ENCODE measurements at places on chromosomes 5 and 9.
A peak's percentile ranks its signal among the peaks of the same experiment; 100 is the strongest.

DNA sequence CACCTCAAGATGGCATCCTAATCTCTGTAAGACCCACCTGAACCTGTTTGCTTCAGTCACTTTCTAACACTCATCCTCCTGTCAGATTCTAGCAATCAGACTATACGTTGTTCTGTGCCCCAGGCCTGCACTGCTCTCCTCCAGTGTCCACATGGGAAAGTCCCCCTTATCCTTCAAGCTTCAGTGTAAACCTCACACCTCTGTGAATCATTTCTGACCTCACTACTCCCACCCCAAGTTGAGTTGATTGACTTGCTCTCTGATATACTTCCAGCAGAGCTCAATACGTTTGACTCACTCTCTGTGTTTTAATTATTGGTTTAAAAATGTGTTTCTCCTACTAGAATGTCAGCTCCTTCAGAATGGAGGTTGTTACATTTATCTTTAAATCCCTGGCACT, 240.2 kb downstream of the FBXL17 start:
- DNase-seq: no peak

- no peak for DNase-seq
Observed at GRCh38 chr9:101481261-101481660, 45.7 kb upstream of the ALDOB start.

GRCh38 chr5:135154197-135154596, 120.2 kb upstream of the PITX1 start:
- DNase-seq: no peak

DNA sequence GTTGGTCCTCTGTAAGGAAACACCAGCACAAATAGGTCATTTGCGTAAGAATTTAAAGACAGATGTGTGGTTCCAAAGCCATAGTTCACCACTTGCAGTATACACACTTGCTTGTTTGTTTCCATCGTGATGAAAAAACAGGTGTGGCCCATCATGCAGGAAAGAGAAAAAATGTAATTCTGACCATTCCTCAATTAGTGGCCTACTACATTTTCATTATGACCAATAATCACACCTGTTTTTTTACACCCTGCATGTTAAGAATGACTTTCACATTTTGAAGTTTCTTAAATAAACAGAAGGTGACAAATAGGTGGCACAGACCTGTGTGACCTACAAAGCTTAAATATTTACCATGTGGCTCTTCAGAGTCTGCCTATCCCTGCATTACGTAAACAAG, 2.2 kb upstream of the ICE1 start:
- no peak for DNase-seq

GRCh38 chr5:137997726-137998213, 35.1 kb downstream of the FAM13B start:
- no peak for DNase-seq

DNA sequence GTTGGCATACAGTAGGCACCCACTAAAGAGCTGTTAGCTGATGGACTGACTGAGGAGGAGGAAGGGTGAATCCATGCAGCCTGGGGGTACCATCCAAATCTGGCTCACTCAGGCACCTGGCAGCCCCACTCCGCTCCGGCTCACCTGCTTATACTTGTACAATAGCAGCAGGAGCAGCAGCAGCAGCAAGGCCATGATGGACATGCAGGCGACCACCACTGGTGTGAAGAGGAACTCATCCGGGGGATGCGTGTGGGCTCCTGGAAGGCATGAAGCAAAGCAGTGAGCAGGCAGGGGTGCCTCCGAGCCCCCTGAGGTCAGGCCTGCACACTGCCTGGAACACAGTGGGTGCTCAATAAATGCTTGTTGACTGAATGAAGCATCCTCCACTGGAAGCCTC, 18.3 kb downstream of the CSF1R start:
- DNase-seq: no peak

DNA sequence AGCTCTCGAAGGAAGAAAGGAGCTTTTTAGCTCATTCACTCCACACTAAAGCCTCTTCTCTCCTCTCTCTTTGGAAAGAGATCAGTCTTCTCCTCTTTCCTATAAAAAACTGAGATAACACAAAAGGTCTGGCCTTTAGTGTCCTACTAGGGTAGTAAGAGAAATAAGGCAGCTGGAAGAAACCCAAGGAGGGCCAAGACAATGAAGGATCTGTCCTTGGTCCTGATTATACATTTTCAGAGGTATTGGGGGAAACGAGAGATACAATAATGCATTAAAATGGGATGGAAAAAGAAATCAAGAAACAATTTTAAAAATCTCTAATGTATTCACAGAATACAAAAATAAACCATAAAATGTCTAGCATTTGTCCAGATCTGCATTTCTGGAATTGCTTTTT, 184.0 kb downstream of the SLF1 start:
- peak; percentile 4 for DNase-seq

DNA sequence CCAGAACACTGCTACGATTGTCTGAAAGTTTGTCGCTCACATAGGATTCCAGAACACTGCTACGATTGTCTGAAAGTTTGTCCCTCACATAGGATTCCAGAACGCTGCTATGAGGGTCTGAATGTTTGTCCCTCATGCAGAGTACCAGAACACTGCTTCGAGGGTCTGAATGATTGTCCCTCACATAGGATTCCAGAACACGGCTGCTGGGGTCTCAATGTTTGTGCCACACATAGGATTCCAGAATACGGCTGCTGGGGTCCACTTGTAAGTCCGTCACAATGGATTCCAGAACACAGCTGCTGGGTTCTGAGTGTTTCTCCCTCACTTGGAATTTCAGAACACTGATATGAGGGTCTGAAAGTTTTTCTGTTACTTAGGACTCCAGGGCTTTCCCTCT, 203.3 kb downstream of the FOXD4L6 start:
- no peak for DNase-seq

GRCh38 chr5:62266573-62266972, 39.4 kb upstream of the KIF2A start:
- DNase-seq: no peak

- DNase-seq: no peak
Observed at GRCh38 chr5:164472165-164472564, 966.7 kb downstream of the MAT2B start.

- no peak for DNase-seq
Observed at GRCh38 chr9:123217128-123217654, 51.2 kb downstream of the STRBP start.

GRCh38 chr5:87388129-87388528, 24.6 kb downstream of the CCNH start:
- DNase-seq: no peak

GRCh38 chr9:105065098-105066088, 137.4 kb upstream of the ABCA1 start:
- DNase-seq: no peak

GRCh38 chr9:20684875-20685696, 1.0 kb downstream of the FOCAD start:
- DNase-seq: peak; percentile 46

DNA sequence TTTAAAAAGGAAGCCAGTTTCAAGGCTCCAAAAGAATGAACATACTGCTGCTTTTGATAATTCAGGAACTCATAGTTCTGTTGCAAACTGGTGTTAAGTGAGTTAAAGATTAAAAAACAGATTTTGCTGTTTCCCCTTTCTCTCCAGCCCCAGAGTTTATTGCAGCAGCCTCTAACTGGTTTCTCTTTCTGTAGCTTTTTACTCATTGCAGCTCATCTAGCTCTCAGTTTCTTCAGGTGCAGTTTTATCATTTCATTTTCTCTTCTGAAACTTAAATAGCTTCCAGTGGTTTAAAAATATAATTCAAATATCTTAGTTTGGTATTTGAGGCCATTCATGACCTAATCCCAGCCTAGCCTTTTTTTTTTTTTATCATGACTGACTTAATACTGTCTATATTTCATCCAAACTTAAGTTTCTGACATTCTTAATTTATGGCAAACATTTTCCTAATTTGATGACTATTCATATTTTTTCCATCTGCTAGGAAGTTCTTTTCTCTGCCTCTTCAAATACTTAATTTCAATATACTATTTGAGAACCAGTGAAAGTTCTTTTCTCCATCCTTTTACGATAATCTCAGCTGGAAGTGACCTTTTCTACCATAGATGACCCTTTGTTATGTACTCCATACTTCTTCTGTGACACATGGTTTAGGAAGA, 252.7 kb upstream of the GRIA1 start:
- no peak for DNase-seq

DNA sequence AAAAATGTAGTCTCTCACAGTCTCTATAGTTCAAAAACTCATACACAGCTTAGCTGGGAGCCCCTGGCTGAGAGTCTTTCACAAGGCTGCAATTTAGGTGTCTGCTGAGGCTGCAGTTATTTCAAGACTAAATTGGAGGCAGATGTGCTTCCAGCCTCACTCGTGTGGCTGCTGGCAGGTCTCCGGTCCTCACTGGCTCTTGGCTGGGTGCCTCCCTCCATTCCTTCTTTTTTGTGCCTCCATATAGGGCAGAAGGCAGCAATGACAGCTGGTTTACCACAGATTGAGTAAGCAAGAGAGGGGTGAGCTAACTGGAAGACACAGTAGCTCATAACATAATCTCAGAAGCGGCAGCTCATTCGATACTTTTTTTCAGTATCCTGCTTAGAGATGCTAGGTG, 2167.7 kb upstream of the WWC1 start:
- DNase-seq: peak; percentile 9

- DNase-seq: no peak
Observed at GRCh38 chr5:109553846-109554245, 135.9 kb upstream of the MAN2A1 start.

DNA sequence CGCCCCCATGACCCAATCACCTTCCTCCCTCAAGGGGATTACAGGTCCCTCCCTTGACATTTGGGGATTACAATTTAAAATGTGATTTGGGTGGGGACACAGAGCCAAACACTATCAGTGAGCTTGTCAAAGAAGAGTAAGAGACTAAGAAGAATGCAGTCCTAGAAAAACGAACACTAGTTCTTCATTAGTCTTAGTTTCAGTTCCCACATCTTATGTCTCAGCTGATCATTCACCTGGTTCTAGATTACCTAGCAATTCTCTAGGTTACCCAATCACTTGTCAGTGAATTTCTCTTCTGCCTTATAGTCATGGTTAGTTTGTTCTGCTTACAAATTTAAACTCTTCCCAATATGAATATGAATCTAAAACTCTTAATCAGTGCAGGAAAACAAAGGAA, 251.5 kb downstream of the COX7C start:
- DNase-seq: no peak

GRCh38 chr9:88742483-88742882, 207.5 kb downstream of the NXNL2 start:
- peak; percentile 93 for DNase-seq

GRCh38 chr9:114898741-114899140, 31.6 kb downstream of the TNFSF8 start:
- DNase-seq: no peak

DNA sequence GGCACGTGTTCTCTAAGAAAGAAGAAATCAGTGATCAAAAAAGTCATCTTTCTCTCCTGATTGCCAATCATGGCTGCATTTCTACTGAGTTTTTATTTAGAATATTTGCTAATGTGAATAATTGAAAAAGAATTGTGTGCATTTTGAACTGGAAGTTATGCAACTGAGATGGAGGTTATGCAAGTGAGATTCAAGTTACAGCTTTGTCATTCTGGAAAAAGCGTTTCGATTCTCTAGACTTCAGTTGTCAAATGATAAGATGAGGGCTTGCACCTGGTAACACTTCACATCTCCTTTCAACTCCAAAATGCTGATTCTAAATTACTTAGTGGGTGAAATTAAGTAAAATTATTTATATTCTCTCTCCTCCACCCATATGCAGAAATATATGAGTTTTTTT, 36.4 kb downstream of the C6 start:
- no peak for DNase-seq

- peak; percentile 24 for DNase-seq
Observed at GRCh38 chr5:139295346-139296057, 2.0 kb downstream of the MATR3 start.

- no peak for DNase-seq
Observed at GRCh38 chr5:142627383-142628217, 58.3 kb downstream of the FGF1 start.

- DNase-seq: no peak
Observed at GRCh38 chr5:66416698-66417097, 179.5 kb upstream of the MAST4 start.

GRCh38 chr9:68416936-68417564, 60.6 kb downstream of the PGM5 start:
- no peak for DNase-seq

DNA sequence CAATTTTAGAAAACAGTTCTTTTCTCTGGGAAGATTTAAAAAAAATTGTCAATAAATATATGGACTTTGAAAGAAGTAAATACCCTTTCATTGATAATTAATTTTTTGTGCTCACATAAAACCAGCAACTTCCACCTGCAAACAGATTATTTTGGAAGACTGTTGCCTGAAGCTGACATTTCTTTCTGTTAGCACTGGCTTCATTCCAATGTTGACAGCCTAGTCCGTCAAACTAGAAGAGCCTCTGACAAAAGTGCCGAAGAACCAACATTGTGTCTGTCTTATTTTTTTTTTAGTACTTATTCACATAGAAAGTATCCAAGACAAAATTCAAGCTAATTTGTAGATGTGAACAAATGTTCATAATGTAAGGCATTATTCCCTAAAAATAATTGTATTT, 108.6 kb upstream of the TMEM161B start:
- DNase-seq: no peak

DNA sequence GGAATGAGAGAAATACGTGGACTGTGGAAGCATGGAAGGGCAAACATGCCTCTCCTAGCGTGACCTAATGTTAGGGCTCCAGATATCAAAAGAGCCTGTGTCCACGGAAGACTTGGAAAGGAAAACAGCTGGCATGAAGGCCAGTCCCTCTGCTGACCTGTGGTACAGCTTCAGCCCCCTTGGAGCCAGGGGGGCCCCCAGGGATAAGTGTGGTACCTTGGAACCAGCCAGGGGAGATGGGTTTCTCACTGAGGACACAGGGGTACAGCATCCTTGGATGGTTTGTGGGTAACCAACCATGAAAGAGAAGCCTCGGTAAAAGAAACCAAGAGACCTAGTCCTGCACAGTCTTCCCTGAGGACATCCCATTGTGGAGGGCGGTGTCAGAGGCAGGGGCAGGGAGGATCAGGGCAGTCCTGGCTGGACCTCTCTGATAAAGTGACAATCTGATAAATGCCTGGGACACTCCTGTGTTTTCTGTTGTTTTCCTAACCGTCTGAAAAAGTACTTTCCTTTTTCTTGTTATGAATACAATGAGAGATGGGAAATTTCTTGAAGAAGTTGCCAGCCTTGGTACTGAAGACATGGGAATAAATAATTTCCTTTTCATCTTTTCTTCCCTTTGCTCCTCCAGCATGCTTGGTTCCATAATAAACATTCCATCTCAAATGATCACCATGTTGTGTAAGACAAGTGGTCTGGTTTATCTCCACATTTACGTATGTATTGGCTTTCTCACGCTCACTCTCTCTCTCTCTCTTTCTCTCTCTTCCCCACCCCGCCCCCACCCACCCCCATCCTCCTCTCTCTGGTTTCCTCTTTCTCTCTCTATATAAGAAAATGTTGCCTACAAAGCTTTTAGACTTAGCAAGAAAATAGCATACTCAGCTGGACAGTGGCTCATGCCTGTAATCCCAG, 102.1 kb downstream of the SUSD1 start:
- DNase-seq: peak; percentile 51

GRCh38 chr5:177189416-177189815, 55.8 kb downstream of the NSD1 start:
- DNase-seq: no peak

- DNase-seq: no peak
Observed at GRCh38 chr5:25570067-25570583, 925.3 kb upstream of the CDH10 start.

GRCh38 chr5:158477214-158477613, 618.3 kb upstream of the CLINT1 start:
- no peak for DNase-seq

GRCh38 chr5:148740079-148740858, 85.9 kb upstream of the HTR4 start:
- DNase-seq: no peak

Measured in tongue (tissue), 3 donors.